ENCODE measurements at places on chromosomes 12 and 14.

DNA sequence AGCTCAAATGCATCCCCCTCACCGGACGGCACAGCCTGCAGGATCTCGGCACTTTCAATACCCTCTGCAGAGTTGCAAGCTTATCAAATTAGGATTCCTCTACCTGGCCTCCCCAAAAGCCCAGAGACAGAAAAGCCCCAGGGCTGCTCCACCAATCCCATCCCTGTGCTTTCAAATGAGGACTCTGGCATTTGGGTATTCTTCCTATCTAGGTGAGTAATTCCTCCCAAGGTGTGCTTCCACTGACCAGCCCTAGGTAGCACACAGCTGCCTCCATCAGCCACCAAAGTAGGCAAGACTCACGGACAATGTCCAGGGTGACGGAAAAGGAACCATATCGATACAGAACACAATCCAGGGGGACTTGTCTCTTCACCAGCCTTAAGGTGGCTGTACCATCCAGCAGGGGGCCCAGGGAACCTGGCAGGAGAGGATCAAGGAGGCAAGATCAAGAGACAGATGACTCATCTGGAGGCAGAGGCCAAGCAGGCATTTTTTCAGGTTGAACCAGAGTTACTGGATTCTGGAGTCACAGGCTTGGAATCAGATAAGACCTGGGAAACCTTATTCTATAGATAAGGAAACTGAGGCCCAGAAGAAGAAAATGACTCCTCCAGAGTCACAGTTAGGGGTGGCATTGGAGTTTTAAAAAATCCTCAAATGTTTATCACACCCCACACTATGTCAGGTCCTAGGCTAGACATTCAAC is 9.9 kb downstream of the PMEL start:
- H3K27ac ChIP-seq, result peak overlapping the region; percentile 5
- peaks cover 51% of the 10 kb centered on the region for H3K36me3 ChIP-seq
- no peaks in the 10 kb centered on the region for H3K27me3 ChIP-seq
- no peak for DNase-seq
- H3K4me1 ChIP-seq, result peaks cover 21% of the 10 kb centered on the region

GRCh38 chr14:90660865-90661570 is 155.2 kb downstream of the TTC7B start:
- DNase-seq, result no peak
- H3K36me3 ChIP-seq, result no peaks in the 10 kb centered on the region
- no peak overlapping the region for H3K4me3 ChIP-seq
- no peak overlapping the region for H3K27ac ChIP-seq
- H3K4me1 ChIP-seq, result no peaks in the 10 kb centered on the region

GRCh38 chr14:68951035-68951797 is 27.9 kb downstream of the ACTN1 start:
- no peak overlapping the region for H3K27ac ChIP-seq
- H3K4me1 ChIP-seq, result peaks cover 37% of the 10 kb centered on the region
- no peak overlapping the region for H3K4me3 ChIP-seq
- H3K36me3 ChIP-seq, result no peaks in the 10 kb centered on the region
- H3K27me3 ChIP-seq, result no peaks in the 10 kb centered on the region

DNA sequence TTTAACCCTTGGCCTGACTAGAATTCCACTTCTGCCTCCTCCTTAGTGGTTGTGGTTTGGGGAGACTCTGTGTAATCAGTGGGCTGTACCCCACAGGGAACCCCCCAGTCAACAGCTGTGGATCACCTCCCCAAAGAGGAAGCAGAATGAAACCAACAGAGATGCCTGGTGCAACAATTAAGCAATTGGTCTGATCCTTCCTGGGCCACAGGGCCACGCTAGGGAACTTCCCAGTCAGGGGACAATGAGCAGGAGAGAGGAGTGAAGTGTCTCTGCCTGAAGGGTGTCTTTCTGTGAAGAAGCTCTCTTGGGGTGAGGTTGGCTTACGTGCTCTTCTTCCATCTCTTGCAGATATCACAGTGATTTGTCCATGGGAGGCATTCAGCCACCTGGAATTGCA is 8.2 kb downstream of the PDE6H start:
- no peak overlapping the region for H3K4me3 ChIP-seq
- no peaks in the 10 kb centered on the region for H3K36me3 ChIP-seq
- no peak overlapping the region for H3K27ac ChIP-seq
- no peaks in the 10 kb centered on the region for H3K27me3 ChIP-seq

GRCh38 chr12:130762319-130762675 is 46.2 kb upstream of the RIMBP2 start:
- no peaks in the 10 kb centered on the region for H3K36me3 ChIP-seq
- H3K4me3 ChIP-seq, result no peak overlapping the region
- no peak for DNase-seq
- no peaks in the 10 kb centered on the region for H3K4me1 ChIP-seq

- no peak overlapping the region for H3K27ac ChIP-seq
- no peak for DNase-seq
- no peaks in the 10 kb centered on the region for H3K27me3 ChIP-seq
Observed at GRCh38 chr14:30108975-30109700, 181.5 kb upstream of the PRKD1 start.

- DNase-seq, result no peak
- no peak overlapping the region for H3K27ac ChIP-seq
- H3K36me3 ChIP-seq, result no peaks in the 10 kb centered on the region
- peaks cover 7% of the 10 kb centered on the region for H3K27me3 ChIP-seq
Observed at GRCh38 chr12:5085896-5086295, 42.2 kb downstream of the KCNA5 start.

DNA sequence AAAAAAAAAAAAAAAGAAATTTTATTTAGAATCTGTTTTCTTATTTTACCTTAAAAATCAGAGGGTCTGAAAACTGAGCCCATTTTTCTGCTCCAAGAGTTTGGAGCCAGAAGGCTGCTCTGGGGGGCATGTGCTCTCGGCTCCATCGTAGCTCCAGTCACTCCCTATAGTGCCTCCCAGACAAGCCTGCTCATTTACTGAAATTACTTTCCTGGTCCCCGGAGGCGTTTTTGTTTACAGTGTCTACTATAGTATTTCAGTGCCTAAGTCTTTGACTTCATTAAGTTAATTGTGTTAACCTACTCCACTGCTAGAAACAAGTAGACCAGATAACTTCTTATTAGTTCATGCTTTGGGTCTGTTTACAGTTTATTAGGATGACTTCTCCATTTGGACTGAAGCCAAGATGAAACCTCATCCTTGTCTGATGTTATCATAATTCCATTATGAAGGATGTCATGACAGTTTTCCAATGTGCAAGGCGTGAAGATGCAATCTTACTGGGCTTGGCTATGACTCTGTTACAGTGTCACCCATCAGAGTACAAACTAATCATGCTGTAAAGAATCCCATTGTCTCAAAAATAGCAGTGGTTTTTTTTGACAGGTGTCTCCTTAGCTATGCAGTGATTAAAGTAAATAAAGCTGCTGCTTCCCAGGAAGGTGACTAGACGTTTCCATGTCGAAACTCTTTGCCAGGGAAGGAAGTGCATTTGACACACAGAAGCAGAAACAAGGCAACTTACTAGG is 182.3 kb downstream of the TMEM132C start:
- no peak overlapping the region for H3K4me3 ChIP-seq
- no peaks in the 10 kb centered on the region for H3K36me3 ChIP-seq
- no peaks in the 10 kb centered on the region for H3K4me1 ChIP-seq
- H3K27ac ChIP-seq, result no peak overlapping the region

- H3K27me3 ChIP-seq, result no peaks in the 10 kb centered on the region
- no peak overlapping the region for H3K4me3 ChIP-seq
- peak overlapping the region; percentile 45 for H3K27ac ChIP-seq
- DNase-seq, result no peak
- no peaks in the 10 kb centered on the region for H3K36me3 ChIP-seq
Observed at GRCh38 chr14:61498303-61498702, 176.9 kb downstream of the PRKCH start.

GRCh38 chr12:13970803-13971202 is 10.6 kb downstream of the GRIN2B start:
- no peaks in the 10 kb centered on the region for H3K27me3 ChIP-seq
- H3K36me3 ChIP-seq, result no peaks in the 10 kb centered on the region
- H3K4me1 ChIP-seq, result no peaks in the 10 kb centered on the region
- DNase-seq, result no peak
- H3K27ac ChIP-seq, result no peak overlapping the region

DNA sequence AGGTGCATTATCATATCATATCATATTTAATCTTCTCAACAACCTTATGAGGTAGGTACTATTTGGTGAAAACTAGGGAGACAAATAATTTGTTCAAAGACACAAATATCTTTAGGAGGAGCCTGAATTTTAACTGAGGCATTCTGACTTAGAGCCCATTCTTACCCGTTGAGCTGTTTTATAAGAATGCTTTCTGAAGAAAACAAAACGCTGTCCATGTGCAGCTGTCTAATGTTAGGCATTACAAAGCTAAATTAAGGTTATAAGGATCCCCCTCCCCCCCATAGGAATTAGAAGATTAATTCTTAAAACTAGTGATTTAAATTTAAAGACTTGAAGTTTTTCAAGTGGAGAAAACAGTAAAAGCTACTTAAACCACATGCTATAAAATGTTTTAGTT is 6.4 kb downstream of the KTN1 start:
- no peak overlapping the region for H3K4me3 ChIP-seq
- H3K4me1 ChIP-seq, result peaks cover 5% of the 10 kb centered on the region
- H3K36me3 ChIP-seq, result no peaks in the 10 kb centered on the region
- H3K27ac ChIP-seq, result no peak overlapping the region

GRCh38 chr12:45431126-45431525 is 215.2 kb downstream of the ANO6 start:
- H3K4me3 ChIP-seq, result no peak overlapping the region
- no peak for DNase-seq
- H3K27ac ChIP-seq, result no peak overlapping the region
- H3K36me3 ChIP-seq, result peaks cover 3% of the 10 kb centered on the region
- H3K4me1 ChIP-seq, result no peaks in the 10 kb centered on the region

GRCh38 chr12:55930771-55931316 is at the start of gene DGKA:
TSS of gene DGKA (plus strand) at chr12:55931162. CDS start at chr12:55936504, 5,342 bp downstream.
- peak; percentile 75 for DNase-seq
- peaks cover 23% of the 10 kb centered on the region for H3K36me3 ChIP-seq
- H3K27me3 ChIP-seq, result no peaks in the 10 kb centered on the region
- H3K4me1 ChIP-seq, result peaks cover 36% of the 10 kb centered on the region

DNA sequence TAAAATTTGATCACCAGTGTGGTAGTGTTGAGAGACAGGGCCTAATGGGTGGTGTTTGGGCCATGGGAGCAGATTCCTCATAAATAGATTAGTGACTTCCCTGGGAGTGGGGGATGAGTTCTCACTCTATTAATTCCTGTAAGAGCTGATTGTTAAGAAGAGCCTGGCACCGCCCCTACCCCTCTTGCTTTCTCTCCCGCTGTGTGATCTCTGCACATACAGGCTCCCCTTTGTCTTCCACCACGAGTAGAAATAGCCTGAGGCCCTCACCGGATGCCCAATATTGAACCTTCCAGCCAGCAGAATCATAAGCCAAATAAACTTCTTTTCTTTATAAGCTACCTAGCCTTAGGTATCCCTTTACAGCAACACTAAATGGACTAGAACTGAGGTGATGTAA is 31.9 kb upstream of the CAND1 start:
- no peak overlapping the region for H3K27ac ChIP-seq
- no peak for DNase-seq
- no peak overlapping the region for H3K4me3 ChIP-seq
- no peaks in the 10 kb centered on the region for H3K4me1 ChIP-seq
- H3K27me3 ChIP-seq, result no peaks in the 10 kb centered on the region

DNA sequence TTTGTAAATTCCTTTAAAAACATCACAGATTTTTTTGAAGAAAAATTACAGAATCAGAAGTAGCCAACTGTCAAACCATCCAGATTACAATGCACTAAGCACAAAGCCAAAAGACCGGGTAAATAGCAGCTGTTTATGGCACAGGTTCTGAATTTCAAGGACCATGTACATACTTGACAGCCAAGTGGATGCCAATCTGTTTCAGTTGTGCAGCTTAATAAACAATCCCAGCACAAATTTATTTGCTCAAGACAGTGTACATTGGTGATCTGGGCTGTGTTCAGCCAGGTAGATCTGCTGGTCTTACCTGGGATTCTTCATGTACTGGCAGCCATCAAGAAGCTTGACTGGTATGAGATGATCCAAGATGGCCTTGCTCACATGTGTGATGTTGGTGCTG is 229.8 kb upstream of the FLRT2 start:
- no peak for DNase-seq
- H3K4me3 ChIP-seq, result no peak overlapping the region
- no peaks in the 10 kb centered on the region for H3K36me3 ChIP-seq
- H3K27me3 ChIP-seq, result no peaks in the 10 kb centered on the region
- no peaks in the 10 kb centered on the region for H3K4me1 ChIP-seq
- H3K27ac ChIP-seq, result no peak overlapping the region

GRCh38 chr14:72941286-72941985 is 15.2 kb downstream of the DCAF4 start:
- H3K27ac ChIP-seq, result no peak overlapping the region
- no peaks in the 10 kb centered on the region for H3K4me1 ChIP-seq
- no peaks in the 10 kb centered on the region for H3K27me3 ChIP-seq
- DNase-seq, result no peak

GRCh38 chr14:31232081-31232480 is 24.5 kb upstream of the HECTD1 start:
- no peaks in the 10 kb centered on the region for H3K27me3 ChIP-seq
- H3K4me1 ChIP-seq, result no peaks in the 10 kb centered on the region
- no peak for DNase-seq
- H3K36me3 ChIP-seq, result no peaks in the 10 kb centered on the region

- H3K36me3 ChIP-seq, result no peaks in the 10 kb centered on the region
- peaks cover 10% of the 10 kb centered on the region for H3K4me1 ChIP-seq
- no peak overlapping the region for H3K4me3 ChIP-seq
- DNase-seq, result no peak
Observed at GRCh38 chr12:109433618-109434017, 43.5 kb downstream of the KCTD10 start.

DNA sequence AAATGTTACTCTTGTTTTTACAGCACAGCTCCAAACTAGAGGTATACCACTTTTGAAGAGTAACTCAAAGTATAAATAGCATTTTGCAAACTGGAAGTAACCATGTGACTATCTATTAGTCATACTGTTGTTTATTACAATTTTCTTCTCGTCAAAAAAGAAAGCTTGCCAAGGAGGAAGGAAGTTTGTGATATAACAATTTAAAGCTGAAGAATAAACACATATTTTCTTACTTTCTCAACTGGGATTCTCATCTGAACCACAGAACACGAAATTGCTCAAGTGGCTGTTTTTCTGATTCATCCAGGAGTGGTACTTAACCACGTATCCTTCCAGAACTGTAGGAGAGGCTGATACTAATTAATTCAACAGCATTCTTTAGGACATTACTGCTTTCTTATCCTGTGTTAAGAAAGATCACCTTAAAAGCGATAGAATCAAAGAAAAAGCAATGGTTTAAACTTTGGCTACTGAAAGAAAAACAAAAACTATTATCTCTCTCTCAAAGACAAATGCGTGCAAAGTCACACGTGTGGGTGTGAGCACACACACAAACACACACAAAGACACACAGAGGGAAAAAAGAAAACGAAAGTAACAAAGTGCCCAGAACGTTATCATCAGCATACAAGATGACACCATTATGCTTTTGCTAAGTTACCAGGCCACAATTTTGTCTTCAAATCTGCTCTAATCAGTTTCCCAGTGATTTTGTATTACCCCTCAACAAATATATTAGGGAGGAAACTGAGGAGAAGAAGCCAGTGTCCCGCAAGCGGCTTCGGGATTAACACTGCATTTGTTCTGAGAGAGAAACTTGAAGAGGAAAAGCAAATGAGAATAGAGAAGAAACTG is at the start of gene CLEC2B:
TSS of gene CLEC2B (minus strand) at position 48 of the 855 bp plus-strand sequence.
- H3K36me3 ChIP-seq, result no peaks in the 10 kb centered on the region
- no peak for DNase-seq

- no peak for DNase-seq
- no peaks in the 10 kb centered on the region for H3K4me1 ChIP-seq
- H3K27me3 ChIP-seq, result no peaks in the 10 kb centered on the region
- H3K27ac ChIP-seq, result no peak overlapping the region
Observed at GRCh38 chr12:31853977-31854376, 105.2 kb upstream of the RESF1 start.

GRCh38 chr12:92927436-92928281 is 1.4 kb downstream of the EEA1 start:
- H3K36me3 ChIP-seq, result no peaks in the 10 kb centered on the region
- peak overlapping the region; percentile 69 for H3K4me3 ChIP-seq
- no peak for DNase-seq
- H3K27ac ChIP-seq, result peak overlapping the region; percentile 88
- peaks cover 22% of the 10 kb centered on the region for H3K4me1 ChIP-seq
